ENCODE measurements at places on chromosomes 2 and 18.

DNA sequence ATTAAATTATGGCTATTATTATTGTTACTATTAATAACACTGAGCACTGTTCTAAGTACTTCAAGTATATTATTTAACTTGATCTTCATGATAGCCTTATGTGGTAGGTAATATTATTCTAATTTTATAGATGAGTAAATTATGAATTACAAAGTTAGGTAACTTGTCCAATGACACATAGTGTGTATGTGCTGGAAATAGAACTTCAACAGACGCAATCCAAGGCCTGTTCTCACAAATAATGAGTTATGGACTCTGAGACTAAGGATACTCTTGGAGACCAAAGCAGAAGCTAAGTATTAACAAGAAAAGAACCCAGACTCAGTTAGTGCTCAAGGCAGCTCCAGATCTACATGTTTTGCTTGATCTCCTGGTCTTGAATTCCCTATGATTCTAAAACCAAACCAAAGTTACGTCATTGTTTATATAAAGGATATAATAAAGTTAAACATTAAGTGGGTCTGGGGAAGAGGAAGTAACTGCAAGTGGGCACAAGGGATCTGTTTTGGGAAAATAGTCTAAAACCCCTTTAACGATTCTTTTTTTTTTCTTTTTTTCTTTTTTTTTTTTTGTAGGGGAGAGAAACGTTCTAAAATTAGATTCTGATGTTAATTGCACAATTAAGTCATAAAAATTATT lies 211.3 kb downstream of the ERBB4 start:
- no peak for DNase-seq

GRCh38 chr18:48657447-48658120 lies 118.8 kb downstream of the CTIF start:
- no peak for DNase-seq

- DNase-seq = no peak
Observed at GRCh38 chr2:1701556-1702185, 42.6 kb downstream of the PXDN start.

- no peak for DNase-seq
Observed at GRCh38 chr18:741931-742512, 29.6 kb upstream of the ENOSF1 start.

DNA sequence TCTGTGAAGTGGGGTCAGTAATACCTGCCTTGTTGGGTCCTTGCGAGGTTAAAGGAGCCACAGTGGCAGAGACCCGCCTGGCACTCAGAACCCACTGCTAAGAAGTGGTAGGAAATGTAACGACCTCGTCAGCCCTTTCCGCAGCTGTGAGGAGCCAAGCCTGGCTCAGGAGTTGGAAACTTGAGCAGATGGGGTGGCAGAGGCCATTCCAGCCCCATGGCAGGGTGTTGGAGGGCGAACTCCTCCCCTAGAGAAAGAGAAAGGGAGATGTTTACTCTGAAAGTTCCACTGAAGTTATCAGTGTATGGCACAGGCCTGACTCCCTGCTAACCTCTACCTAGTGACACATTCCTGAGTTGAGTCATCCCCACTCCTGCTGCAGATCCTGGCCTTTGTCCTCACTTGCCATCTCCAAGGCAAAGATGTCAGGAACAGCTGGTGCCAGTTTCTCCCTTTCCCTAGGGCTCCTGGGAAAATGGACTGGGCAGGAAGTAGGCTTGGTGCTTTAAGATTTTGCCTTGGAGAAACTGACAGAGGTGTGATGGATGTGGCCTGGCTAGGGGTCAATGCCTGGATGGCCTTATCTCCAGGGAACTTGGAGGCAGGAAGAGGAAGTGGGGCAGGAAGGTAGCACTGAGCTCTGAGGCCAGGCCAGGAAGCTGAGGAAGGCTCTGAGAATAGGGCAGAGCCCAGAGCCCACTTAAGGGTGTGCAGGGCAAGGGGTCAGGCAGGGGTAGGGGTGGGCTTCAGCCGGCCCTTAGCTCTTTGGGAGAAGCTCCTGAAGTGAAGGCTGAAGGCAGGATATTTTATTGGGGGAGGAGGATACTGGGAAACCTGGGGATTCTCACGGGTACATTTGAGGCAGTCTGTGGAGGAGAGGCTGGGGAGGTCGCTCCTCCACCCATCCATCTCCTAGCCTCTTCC lies 888 bp downstream of the VAMP5 start:
- no peak for DNase-seq

- no peak for DNase-seq
Observed at GRCh38 chr2:108594132-108594981, 60.1 kb downstream of the LIMS1 start.

- DNase-seq = no peak
Observed at GRCh38 chr2:105546628-105546974, 147.8 kb upstream of the FHL2 start.

- no peak for DNase-seq
Observed at GRCh38 chr2:46246790-46247189, 50.4 kb upstream of the EPAS1 start.

DNA sequence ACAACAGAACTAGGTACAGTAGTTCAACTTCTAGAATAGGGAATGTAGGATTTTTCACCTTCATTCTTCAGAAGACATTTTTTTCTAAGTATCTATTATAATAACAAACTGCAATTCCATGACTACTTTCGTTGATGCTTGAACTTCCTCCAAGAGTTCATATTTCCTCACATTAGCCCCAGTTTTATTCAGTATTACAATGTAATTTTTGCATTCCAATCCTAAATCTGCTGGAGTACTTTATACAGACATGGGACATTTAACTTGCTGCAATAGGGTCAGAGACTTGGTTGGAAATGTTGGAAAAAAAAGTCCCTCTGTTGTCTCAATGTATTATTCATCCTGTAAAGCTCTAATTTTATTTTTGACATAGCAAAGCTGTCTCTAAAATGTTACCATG lies 19.6 kb upstream of the FTCDNL1 start:
- DNase-seq = no peak

DNA sequence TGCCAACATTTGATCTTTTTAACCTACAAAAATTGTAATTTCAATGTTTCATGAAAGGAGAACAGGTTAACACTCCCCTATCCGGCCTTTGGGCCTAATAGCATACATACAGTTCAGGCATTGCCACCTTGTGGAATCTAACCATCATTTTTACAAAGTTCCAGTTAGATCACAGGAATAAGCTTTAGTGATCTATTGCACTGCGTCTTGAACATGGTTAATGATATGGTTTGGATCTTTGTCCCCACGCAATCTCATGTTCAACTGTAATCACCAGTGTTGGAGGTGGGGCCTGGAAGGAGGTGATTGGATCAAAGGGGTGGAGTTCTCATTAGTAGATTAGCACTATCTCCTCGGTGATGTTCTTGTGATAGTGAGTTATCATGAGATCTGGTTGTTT lies 58.2 kb upstream of the NEUROD1 start:
- DNase-seq = no peak

- DNase-seq = no peak
Observed at GRCh38 chr2:201798252-201798913, 8.0 kb upstream of the CDK15 start.

DNA sequence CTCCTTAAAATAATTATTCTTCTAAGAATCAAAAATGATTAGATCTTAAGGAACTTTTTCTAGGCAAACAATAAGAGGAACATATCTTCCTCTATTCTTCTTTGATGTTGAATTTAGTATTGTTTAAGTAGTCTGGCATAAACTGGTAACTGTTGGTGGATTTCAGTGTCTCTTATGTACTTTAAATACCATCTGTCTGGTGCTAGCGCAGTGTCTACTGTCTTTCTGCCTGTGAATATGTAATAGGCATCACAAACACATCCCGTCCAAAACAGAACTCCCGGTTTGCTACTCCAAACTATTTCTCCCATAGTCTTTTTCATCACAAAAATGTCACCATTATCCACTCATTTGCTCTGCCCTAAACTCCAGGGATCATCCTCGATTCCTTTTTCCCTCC lies 281.7 kb downstream of the PHLPP1 start:
- no peak for DNase-seq

GRCh38 chr2:85699325-85699724 lies 5.2 kb downstream of the GNLY start:
- no peak for DNase-seq

- DNase-seq = no peak
Observed at GRCh38 chr18:43757273-43757672, 480.0 kb upstream of the SYT4 start.

GRCh38 chr2:106638580-106638979 lies 151.4 kb downstream of the CD8B2 start:
- DNase-seq = no peak

DNA sequence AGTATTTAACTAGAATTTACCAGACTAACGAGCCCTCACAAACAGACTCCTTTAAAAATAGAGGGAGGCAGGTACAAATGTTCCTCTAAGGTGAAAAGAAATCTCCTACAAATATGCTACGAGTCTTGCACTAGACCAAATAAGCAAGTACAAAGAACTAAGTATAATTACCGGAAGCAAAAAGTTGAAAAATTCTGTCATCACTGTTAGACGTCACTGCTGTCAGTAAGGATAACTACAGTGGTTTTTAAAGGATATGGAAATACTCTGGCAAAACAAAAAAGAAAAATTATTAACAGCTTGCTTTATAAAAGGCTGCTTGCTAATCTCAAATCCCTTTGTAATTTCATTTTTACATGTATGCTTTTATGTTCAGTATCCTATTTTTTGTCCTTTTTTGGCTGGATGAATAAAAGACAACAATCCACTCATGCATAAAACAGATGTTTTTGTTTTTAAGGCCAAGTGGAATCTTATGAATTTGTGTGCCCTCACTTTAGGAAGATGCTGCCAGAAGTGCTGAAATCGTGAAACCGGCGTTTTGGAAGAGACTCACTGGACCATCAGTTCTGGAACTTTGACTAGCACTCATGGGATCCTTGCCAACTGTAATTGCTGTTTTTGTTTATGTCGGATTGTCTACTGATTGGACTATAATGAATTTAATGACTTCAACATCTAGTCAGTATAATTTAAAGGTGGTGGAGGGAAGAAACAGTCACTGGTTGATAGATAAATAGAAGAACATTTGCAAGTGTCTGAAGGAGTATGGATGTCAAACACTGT lies 6.7 kb downstream of the ZNF521 start:
- DNase-seq = no peak

DNA sequence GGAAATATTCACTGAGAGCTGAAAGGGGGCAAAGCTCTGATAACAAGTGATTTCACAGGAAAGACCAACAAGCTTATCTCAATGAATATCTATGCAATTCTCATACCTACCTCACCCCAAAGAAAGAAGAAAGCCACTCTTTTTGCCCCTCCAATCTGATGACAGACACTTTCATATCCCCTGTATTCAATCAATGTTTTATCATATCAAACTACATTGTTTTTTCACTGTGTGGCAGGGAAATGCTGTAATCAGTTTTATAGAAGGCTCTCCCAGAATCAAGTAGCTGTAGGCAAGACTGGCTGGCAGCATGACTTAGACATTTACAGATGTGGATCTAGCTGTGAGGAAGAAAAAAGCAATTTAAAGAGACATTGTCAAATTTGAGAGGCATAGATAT lies 81.3 kb upstream of the PIK3C3 start:
- no peak for DNase-seq

DNA sequence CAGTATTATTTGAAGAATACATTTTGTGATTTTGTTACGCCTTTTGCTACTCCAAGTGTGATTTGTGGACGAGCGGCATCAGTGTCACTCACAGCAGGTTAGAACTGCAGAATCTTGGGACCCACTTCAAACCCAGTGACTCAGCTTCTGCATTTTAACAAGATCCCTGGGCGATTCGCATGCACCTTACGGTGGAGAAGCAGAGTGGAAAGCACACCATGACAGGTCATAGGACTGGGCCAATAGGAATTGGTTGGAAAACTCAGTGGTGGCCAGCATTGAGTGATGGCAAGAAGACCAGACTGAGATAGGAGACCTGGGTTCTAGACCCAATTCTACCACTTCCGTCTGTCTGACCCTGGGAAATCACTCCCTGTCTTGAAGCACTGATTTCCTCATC lies 26.3 kb downstream of the CTLA4 start:
- DNase-seq = no peak

DNA sequence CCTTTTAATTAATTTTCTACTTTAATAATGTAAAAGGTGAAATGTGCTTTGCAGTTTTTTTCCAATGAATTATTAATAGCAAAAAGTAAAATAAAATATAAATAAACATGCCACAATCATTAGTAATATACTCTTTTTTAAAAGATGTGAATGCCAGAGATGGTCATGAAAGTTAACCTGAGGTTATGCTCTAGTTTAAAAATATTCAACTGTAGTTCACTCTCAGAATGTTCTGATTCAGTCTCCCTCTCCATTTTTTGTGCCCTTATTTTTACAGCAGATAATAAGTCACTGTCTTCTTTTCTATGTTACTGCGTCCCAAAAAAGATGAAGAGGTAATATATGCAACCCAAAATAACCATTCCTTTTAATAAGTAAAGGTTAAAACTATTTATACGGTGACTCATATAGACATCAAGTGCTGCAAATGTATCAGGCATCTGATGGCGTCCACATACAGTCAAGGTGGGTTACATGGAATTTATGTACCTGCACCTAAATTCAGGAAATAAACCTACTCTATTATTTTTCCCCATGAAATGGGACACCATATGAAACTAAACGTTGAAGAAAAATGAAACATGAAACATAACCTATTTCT lies 153.6 kb upstream of the ZNF804A start:
- DNase-seq = no peak

GRCh38 chr2:235229236-235229635 lies 264.6 kb upstream of the AGAP1 start:
- DNase-seq = no peak

DNA sequence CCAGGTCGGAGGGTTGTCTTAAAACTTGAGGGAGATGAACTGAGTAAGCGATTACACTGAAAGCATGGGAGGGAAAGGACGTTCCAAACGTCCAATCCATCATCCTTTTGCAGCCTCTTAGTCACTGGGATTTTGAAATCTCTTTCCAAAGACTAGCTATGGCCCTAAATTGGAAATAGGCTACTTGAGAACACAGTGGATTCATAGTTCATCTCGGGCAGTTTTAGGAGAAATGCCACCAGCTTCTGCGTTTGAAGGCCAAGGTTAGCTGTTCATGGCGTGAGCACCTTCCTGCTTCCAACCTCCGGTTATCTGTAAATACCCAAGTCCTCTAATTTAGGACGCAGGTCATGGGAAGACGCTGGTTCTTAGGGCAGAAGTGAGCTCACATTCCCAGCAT lies 821 bp upstream of the EML6 start:
- DNase-seq = no peak

- no peak for DNase-seq
Observed at GRCh38 chr2:28155627-28156026, 237.0 kb upstream of the FOSL2 start.

- no peak for DNase-seq
Observed at GRCh38 chr2:217538719-217539118, 464.1 kb downstream of the TNS1 start.

DNA sequence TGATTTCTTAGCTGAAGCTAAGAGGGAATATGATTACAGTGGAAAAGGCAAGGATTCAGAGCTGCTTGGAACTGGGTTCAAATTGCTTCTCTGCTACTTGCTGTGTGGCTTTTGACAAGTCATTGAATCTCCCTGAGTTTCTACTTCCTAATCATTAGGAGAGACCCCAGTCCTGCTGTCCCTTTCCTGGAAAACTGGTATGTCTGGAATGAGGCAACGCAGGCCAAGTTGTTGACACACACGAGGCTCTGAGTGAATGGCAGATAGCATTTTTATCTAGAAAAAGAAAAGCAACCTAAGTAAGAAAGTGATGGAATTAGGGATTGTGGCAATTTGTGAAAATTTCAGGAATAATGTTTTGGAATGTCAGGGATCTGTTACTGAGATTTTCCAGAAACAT lies 123.6 kb downstream of the LPIN1 start:
- DNase-seq = no peak

GRCh38 chr2:230798769-230799399 lies 65.9 kb upstream of the ITM2C start:
- no peak for DNase-seq

GRCh38 chr2:46459694-46460093 lies 19.7 kb upstream of the TMEM247 start:
- no peak for DNase-seq

Data from activated CD4-positive, CD25-positive, alpha-beta regulatory T cell treated with anti-CD3 and anti-CD28 coated beads, Interleukin-2, amount 50 U/mL, for 16 hours (primary cell).